ENCODE measurements at places on chromosomes 12 and 14.

DNA sequence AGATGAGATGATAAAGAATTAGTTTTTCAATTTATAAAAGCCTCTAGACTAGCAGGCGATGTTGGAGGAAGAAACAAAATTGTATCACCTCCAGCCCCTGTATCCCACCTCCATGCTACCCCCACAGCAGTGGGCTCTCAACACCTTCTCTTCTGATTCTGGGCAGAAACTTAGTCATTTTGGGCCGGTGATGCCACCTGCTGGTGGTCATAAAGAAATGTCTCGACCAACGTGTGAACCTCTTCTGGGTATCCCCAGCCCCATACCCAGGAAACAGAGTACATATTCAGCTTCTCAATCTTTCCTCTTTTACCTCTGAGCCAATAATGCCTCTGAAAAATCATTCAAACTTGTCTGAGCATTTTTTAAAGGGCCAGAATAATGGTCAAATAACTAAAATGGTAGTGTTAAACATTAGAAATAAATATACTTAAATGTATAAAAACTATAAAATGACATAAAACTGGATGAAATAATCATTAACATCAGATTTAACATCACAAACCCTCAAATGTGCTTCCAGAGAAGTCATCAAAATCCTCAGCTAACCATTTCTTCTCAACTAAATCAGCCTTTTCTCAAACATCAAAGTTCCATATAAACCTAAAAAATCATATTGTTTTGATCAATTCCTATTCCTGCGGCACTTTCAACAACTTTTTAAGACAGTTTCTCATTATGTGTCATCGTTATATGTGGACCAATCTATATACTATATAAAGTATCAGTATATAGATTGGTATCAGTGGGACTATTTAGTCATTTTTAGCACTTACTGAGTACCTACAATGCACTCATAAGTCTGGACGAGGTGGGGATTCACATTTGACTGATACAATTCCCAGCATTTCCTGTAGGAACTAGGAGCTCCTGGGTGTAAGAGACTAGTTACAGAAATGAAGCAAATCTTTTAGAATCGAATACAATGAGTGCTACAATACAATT, 69.4 kb downstream of the ATXN2 start:
- DNase-seq: peak; percentile 45

DNA sequence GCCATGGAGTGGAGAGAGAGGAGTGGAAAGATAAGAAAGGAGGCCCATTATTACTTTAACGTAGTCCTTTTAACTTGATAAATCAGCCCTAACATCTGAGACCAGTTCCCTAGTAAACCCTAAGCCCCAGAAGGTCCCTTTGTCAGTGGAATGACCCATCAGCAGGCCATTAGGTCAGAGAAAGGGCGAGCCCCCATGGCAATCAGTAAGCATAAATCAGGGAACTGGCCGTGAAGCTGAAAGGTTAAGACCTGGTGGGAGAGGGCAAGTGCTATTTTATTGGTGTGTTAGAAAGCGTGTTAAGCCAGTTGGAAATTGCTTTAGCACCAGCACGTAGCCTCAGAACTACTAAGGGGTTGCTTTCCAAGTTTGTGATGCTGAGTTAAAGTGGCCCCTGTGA, 708.0 kb downstream of the BCL11B start:
- DNase-seq: no peak

- no peak for DNase-seq
Observed at GRCh38 chr12:81942594-81942993, 183.4 kb upstream of the PPFIA2 start.

DNA sequence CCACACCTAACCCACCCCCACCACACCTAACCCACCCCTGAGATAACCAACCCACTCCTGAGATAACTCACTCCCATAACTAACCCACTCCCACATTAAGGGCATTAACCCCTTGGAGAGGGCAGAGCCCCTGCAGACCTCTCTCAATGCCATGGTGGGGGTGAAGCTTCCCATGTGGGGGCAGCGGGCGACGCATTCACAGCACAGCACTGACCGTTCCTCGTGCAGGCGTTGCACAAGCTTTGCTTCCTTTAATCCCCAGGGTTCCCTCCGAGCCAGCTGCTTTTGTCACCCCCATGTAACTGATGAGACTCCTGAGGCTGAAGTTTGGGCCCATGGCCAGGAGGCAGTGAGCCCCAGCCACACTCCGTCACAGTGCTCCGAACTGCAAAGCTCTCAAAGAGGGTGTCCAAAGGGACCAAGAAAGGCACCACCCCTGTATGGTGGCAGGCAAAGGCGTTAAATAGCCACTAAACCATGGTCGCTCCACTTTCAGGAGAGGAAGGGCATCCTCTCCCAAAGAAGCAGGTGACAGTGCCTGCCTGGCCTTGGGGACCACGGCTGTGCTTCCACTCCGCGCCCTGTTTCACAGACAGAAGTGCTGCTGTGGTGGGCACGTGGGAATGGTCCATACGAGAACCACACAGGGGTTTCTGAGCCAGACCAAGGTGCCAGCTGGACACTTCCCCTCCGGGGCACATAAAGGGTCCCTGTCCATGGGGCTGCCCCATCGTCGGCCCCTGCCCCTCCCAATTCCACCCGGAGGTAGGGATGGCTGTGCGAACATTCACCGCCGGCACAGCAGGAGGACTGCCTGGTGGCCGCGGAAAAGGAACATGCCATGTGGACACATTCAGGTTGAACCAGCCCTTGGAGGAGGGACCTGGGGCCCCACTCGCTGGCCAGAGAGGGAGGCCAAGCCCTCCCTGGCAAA, 28.3 kb downstream of the GALNT9 start:
- no peak for DNase-seq

GRCh38 chr12:3148366-3149000, 71.3 kb downstream of the TSPAN9 start:
- DNase-seq: no peak

DNA sequence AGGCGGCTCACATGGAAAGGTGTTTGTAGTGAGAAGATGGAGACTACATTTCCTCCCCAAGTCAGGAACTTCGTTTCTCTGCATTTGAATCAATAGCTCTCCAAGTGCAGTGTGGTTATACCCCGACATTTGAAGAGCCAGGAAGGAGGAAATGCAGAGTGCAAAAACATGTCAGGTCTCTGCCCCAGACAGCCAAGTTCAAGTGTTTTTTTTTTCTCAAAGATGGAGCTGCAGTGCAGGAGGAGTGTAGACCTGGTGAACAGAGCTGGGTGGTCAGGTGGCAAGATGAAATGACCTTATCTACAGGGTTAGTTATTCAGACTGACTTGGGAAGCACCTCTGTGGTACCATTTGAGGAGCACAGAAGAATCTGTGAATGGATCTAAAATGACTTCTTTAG, 21.3 kb downstream of the MLXIP start:
- DNase-seq: no peak

GRCh38 chr12:119674560-119674959, 6.6 kb downstream of the PRKAB1 start:
- no peak for DNase-seq

DNA sequence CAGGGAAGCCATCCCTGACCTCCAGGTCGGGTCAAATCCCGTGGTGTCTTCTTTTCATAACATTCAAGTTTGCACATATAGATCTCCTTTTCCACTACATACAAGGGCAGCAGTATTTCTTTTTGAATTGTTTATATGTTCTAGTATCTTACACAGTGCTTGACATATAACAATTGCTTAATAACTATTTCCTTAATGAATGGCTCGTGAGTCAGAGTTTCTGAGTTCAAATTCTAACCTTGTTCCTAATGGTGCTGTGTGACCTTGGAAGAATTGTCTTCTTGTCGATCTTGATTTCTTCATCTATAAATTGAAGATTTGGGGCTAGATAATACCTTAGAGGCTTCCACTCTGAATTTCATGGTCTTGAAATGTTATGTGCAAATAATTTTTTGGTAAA, 57.2 kb upstream of the PELI2 start:
- DNase-seq: no peak

GRCh38 chr14:45252366-45253069, 484 bp downstream of the MIS18BP1 start:
- DNase-seq: no peak

GRCh38 chr12:113416091-113416754, 6.0 kb upstream of the SDSL start:
- DNase-seq: no peak

Data from stimulated activated CD4-positive, alpha-beta T cell treated with anti-CD3 and anti-CD28 coated beads, Interleukin-12 subunit alpha, Interleukin-12 subunit beta, amount 100 ng/mL, for 4 hours (primary cell).